ENCODE measurements at places on chromosomes 5 and 9. TPM values are rescaled to one million over a fixed set of nuclear protein-coding genes. Genes with fewer than 3 reads are reported as not detected.

C5 gene
- total RNA-seq, result 1.0 TPM

DNA sequence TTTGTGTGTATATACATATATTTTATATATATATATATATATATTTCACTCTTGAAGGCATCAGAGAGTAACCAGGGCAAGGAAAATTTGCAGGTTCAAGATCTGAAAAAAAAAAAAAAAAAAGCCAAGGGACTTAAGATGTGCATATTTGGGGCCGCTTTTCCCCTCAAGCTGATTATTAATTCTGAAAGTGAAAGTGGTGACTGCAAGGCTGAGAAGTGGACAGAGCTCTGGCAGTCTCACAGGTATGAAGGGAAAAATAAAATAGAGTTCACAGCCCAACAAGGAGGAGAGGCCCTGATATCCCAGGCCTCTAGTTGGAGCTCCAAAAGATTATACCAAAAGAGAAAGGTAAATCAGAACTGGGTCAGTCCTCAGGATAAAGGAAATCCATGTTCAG lies 234.4 kb upstream of the GAS1 start:
- no peak for DNase-seq
- H3K36me3 ChIP-seq, result peaks cover 20% of the 10 kb centered on the region
- H3K27ac ChIP-seq, result no peak overlapping the region
- no peaks in the 10 kb centered on the region for H3K27me3 ChIP-seq
- no peak overlapping the region for H3K4me3 ChIP-seq

GRCh38 chr5:123441408-123441807 lies 18.2 kb upstream of the CEP120 start:
- H3K27me3 ChIP-seq, result no peaks in the 10 kb centered on the region
- H3K27ac ChIP-seq, result no peak overlapping the region
- H3K36me3 ChIP-seq, result no peaks in the 10 kb centered on the region
- no peaks in the 10 kb centered on the region for H3K4me1 ChIP-seq
- no peak overlapping the region for H3K4me3 ChIP-seq

RNF224 gene
- 0.39 TPM for total RNA-seq

PFN3 gene
- not detected for total RNA-seq

DNA sequence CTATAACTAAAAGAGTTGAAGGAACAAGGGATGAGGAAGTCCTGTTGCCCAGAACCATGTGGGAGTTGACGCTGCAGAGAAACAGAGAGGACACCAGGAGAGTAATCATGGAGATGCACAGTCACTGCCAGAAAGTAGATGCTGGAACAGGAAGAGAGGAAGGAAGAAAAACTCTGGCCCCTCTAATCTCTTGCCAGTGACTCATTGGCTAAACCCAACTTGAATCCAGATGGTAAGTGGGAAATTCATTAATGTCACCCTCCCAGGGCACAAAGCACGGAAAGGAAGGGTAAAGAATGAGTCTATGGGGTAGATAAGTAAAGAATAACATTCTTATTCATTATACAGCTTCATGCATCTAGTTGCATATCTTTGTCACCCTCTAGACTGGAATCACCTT lies 631.9 kb downstream of the PRELID2 start:
- no peak overlapping the region for H3K4me3 ChIP-seq
- no peak overlapping the region for H3K27ac ChIP-seq
- no peaks in the 10 kb centered on the region for H3K4me1 ChIP-seq
- DNase-seq, result no peak
- no peaks in the 10 kb centered on the region for H3K27me3 ChIP-seq
- no peaks in the 10 kb centered on the region for H3K36me3 ChIP-seq

- no peaks in the 10 kb centered on the region for H3K27me3 ChIP-seq
- no peak for DNase-seq
- no peaks in the 10 kb centered on the region for H3K36me3 ChIP-seq
- no peak overlapping the region for H3K27ac ChIP-seq
- no peak overlapping the region for H3K4me3 ChIP-seq
Measured at GRCh38 chr5:20555034-20555433, 567.0 kb upstream of the CDH18 start.

DNA sequence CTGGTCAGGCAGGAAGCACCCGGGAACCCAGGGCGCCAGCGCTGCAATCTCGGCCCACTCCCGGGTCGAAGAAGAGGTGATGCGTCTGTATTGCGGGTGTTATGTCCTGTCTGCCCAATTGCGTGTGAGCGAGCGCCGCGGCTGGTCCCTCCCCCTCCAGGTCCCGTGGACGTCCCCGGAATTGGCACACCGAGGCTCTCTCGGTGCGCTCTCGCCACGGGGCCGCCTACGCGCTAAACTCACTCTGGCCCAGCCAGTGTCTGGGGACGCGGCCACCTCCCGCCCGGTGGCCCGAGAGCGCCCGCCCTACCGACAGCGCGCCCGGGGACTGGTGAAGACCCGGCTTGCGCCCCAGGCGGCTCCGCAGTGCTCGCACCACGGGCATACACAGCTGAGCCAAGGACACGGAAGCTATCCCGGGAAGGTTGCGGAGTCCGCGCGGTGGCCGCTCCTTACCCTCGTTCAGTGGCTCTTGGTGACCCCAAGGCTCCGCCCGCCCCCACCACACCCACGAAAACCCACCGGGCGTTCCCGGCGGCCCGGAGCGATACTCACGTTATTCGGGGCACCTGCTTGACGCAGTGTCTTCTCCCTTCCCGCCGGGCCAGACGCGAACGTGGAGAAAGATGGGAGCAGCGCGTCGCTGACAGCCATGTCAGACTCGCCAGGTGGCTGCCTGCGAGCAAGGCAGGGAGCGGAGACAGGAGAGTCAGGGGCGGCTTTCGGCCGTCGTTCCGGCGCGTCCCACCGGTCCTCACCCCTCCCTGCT lies 1.0 kb downstream of the KLF4 start:
- H3K4me3 ChIP-seq, result peak overlapping the region; percentile 86
- DNase-seq, result peak; percentile 53
- H3K27ac ChIP-seq, result no peak overlapping the region
- peaks cover 24% of the 10 kb centered on the region for H3K27me3 ChIP-seq
- peaks cover 5% of the 10 kb centered on the region for H3K4me1 ChIP-seq
- H3K36me3 ChIP-seq, result no peaks in the 10 kb centered on the region

GRCh38 chr5:145056800-145057199 lies 778.3 kb downstream of the PRELID2 start:
- no peak overlapping the region for H3K4me3 ChIP-seq
- no peaks in the 10 kb centered on the region for H3K36me3 ChIP-seq
- no peak overlapping the region for H3K27ac ChIP-seq

GRCh38 chr9:89702401-89702800 lies 97.6 kb downstream of the GADD45G start:
- no peak for DNase-seq
- no peak overlapping the region for H3K4me3 ChIP-seq

SPATA31E1 gene
- total RNA-seq, result 0.71 TPM

GRCh38 chr5:160929360-160929759 lies 77.3 kb upstream of the ATP10B start:
- H3K4me3 ChIP-seq, result no peak overlapping the region
- H3K4me1 ChIP-seq, result no peaks in the 10 kb centered on the region
- no peaks in the 10 kb centered on the region for H3K36me3 ChIP-seq
- H3K27me3 ChIP-seq, result no peaks in the 10 kb centered on the region

GRCh38 chr5:139688088-139688702 lies 40.0 kb downstream of the CXXC5 start:
- H3K27ac ChIP-seq, result no peak overlapping the region
- peaks cover 36% of the 10 kb centered on the region for H3K4me1 ChIP-seq
- H3K36me3 ChIP-seq, result peaks cover 2% of the 10 kb centered on the region
- no peak overlapping the region for H3K4me3 ChIP-seq
- peaks cover 35% of the 10 kb centered on the region for H3K27me3 ChIP-seq
- no peak for DNase-seq

DNA sequence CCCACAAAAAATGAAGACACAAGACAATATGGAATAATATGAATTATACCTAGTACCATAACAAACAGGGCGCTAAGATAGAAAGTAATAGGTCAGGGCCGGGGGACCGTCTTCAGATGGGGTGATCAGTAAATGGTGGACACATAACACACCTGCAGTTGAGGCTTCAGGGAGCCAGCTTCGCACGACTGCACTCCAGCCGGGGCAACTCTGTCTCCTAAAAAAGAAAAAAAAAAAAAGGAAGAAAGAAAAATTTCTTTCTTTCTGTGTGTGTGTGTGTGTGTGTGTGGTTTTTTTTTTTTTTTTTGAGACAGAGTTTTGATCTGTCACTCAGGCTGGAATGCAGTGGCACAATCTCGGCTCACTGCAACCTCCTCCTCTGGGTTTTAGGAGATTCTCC lies 75.0 kb upstream of the HSPA9 start:
- H3K4me1 ChIP-seq, result peaks cover 59% of the 10 kb centered on the region
- no peaks in the 10 kb centered on the region for H3K36me3 ChIP-seq
- peak overlapping the region; percentile 14 for H3K4me3 ChIP-seq
- H3K27ac ChIP-seq, result peak overlapping the region; percentile 69
- peaks cover 6% of the 10 kb centered on the region for H3K27me3 ChIP-seq

PHYHD1 gene
- 4.4 TPM for total RNA-seq

- no peaks in the 10 kb centered on the region for H3K4me1 ChIP-seq
- H3K27me3 ChIP-seq, result no peaks in the 10 kb centered on the region
- no peak overlapping the region for H3K27ac ChIP-seq
- H3K36me3 ChIP-seq, result no peaks in the 10 kb centered on the region
Measured at GRCh38 chr9:107471552-107471951, 18.0 kb downstream of the KLF4 start.

DNA sequence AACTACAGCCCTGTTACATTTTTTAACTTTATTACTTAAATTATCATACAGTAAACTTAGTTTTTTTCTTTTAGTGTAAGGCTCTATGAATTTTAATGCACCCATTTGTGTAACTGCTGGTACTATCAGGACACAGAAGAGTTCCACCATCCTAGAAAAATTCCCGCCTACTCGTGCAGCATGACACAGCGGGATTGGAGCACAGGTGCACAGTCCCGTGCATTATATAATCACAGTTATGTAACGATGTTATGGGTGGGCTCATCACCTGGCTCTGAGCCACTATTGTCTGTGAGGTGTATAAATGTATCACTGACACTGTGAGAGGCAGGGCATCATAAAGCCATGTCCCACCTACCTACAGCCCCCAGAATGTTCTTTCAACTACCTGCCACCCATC lies 80.7 kb downstream of the DRD1 start:
- H3K4me1 ChIP-seq, result no peaks in the 10 kb centered on the region
- H3K36me3 ChIP-seq, result no peaks in the 10 kb centered on the region
- H3K27me3 ChIP-seq, result peaks cover 2% of the 10 kb centered on the region
- H3K27ac ChIP-seq, result no peak overlapping the region

DNA sequence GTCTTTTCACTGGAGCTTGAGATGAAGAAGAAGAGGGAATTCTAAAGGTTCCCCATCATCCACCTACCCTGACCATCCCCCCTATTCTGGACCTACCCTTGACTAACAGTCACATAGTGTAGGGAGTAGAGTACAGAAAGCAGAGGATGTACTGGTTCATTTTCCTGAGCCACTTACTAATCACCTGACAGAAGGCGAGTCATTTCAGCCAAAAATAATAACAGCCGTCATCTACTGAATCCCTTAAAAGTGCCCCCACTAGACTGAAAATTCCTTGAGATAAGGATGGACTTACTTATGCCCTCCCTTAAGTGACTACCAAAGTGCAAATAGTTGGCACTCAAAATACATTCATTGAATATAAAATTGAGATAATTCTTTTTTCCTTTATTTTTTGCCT lies 112.2 kb downstream of the FOXD1 start:
- peaks cover 10% of the 10 kb centered on the region for H3K4me1 ChIP-seq
- no peak overlapping the region for H3K4me3 ChIP-seq
- no peak for DNase-seq
- no peaks in the 10 kb centered on the region for H3K36me3 ChIP-seq

GRCh38 chr5:16756692-16757091 lies 139.9 kb upstream of the RETREG1 start:
- no peak overlapping the region for H3K4me3 ChIP-seq
- DNase-seq, result no peak
- no peaks in the 10 kb centered on the region for H3K27me3 ChIP-seq
- no peaks in the 10 kb centered on the region for H3K36me3 ChIP-seq

DNA sequence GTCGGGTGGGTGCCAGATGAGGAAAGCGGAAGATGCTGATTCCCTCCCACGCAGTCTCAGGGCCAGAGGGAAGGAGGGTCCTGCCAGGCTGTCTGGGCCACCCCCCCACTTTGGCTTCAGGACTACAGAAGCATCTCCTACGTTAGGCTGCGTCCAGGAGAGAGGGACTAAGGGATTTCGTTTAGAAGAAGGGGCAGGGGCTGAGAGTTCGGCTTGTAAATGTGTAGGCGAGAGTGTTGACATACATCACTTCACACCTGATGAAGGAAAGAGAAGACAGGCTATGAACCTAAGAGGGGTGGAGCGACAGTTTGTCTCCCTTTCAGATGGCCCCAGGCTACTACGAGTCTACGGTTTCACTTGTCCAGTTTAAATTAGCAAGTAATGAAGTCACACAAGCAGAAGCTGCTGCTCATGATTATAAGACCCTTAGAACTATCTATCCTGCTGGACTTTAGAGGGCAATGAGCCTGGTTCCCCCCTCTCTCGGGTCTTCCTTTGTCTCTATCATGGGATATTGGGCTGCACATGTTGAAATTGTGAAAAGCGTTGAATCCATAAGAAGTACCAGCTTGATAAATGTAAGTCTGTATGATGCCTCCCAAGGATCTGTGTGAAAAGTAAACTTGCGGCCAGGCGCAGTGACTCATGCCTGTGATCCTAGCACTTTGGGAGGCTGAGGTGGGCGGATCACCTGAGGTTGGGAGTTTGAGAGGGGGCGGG lies 193.0 kb downstream of the AOPEP start:
- no peak for DNase-seq
- H3K4me3 ChIP-seq, result no peak overlapping the region
- H3K27ac ChIP-seq, result no peak overlapping the region
- H3K36me3 ChIP-seq, result no peaks in the 10 kb centered on the region

GRCh38 chr9:133135146-133135745 lies 14.2 kb upstream of the RALGDS start:
- peaks cover 7% of the 10 kb centered on the region for H3K27me3 ChIP-seq
- H3K4me3 ChIP-seq, result no peak overlapping the region
- peaks cover 36% of the 10 kb centered on the region for H3K4me1 ChIP-seq
- DNase-seq, result peak; percentile 10
- peak overlapping the region; percentile 97 for H3K27ac ChIP-seq
- peaks cover 7% of the 10 kb centered on the region for H3K36me3 ChIP-seq

ABCA2 gene
- 70.7 TPM for total RNA-seq

DNA sequence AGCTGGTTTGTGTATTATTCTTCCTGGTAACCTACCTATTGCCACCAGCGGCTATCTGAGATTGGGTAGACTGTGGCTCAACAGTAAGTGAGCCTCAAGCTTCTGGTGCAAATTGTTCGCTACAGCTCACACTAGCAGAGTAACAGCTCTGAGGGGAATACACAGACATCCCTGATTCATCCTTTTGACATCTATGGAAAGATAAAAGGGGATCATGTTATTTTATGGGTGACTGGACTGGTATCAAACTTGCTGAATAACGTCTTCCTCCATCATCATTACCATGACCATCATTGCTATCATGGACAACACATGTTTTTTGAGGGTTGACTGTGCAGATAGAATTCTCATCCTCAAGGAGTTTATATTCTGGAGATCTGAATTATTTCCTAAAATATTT lies 129.6 kb downstream of the PIK3R1 start:
- no peaks in the 10 kb centered on the region for H3K4me1 ChIP-seq
- no peaks in the 10 kb centered on the region for H3K27me3 ChIP-seq
- H3K4me3 ChIP-seq, result no peak overlapping the region
- no peaks in the 10 kb centered on the region for H3K36me3 ChIP-seq

All from glutamatergic neuron (in vitro differentiated cells).